Retina (tissue), 1 donor: ENCODE measurements at places on chromosomes 16 and 17.
A peak's percentile ranks its signal among the peaks of the same experiment; 100 is the strongest.

DNA sequence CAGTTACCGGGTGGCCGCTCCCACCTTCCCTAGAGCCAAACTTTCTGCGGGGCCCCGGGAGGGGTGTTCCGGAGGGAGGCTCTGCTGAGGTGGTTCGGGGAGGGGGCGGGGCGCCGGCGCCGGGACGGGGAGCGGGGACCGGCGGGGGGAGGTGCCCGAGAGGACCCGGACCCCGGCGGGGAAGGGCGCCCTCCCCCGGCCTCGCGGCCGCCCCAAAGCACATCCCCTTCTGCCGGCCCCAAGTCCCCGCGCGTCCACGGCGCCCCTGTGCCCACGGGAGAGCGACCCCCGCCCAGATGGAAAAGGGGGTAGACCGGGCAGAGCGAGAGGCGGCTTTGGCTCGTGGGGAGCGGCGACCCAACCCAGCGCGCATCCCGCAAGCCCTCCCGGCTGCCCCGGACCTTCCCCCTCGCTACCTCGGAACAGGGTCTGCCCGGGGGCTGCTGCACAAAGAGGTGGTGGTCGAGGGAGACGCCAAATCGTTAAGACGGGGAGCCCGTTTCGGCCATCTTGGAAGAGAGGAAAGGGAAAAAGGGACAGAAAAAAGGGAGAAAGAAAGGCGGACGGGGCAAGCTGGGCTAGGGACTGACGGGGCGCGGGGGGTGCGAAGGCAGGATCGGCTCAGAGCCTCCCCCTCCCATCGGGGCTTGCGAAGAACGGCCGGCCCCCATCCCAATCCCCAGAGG is 530 bp downstream of the PCGF2 start:
- DNase-seq, result peak; percentile 82

DNA sequence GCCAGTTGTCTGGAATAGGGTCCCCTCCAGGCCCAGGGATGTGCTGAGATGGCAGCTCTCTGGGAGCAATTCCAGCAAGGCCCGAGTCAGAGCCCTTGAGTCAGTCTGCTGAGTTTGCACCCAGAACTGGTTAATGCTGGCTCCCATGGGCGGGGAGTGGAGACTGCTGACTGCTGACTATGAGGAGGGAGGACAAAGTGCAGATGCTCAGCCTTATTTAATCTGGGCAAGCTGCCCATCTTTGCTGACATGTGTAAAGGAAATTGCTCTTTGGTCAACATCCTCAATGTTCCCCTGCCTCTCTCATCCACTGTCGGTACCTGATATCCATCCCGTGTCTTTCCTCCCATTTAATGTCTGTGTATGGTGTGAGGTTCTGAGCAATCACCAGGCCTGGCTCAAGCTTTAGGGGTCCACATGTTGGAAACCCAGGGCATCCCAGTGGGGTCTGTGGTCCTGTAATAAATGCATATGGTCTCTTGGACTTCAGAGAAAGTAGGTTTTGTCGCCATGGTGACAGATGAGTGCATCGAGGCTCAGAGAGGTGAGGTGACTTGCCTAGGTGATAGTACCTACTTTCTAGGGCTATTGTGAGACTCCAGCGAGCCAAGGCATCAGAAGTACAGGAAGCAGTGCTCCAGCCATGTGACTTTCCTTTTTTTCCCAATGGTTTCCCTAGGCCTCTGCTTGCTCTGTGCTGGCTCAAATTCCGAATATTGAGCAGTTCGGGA is 20.0 kb upstream of the RNF135 start:
- DNase-seq, result no peak

DNA sequence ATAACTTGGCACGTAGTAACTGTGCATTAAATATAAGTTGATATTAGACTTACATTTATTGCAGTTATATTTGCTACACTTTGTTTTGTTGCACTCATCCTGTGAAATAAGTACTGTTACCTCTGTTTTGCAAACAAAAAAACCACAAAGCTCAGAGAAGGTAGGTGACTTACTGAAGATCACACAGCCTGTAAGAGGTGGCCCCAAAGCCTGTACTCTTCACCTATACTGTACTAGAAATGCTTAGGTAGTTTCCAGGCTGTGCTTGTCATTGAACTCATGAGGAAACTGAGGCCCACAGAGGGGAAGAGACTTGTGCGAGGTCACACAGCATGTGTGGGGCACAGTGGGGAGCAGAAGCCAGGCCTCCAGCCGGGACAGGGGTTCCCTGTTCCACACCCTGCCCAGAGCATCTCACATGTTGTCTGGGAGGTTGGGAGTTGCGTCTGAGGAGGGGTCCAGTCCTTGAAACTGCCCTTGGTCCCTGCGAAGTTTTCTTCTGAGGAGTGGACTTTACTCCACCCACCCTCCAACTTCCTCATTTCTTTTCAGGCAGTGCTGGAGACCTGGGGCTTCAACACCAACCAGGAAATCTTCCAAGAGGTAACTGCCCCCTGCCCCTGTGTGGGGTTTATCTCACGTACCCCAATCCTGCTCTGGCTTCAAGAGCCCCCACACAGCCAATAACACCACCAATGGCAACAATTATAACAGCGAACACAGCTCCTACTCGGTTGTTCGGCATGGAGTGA is 13.0 kb downstream of the CETP start:
- no peak for DNase-seq

DNA sequence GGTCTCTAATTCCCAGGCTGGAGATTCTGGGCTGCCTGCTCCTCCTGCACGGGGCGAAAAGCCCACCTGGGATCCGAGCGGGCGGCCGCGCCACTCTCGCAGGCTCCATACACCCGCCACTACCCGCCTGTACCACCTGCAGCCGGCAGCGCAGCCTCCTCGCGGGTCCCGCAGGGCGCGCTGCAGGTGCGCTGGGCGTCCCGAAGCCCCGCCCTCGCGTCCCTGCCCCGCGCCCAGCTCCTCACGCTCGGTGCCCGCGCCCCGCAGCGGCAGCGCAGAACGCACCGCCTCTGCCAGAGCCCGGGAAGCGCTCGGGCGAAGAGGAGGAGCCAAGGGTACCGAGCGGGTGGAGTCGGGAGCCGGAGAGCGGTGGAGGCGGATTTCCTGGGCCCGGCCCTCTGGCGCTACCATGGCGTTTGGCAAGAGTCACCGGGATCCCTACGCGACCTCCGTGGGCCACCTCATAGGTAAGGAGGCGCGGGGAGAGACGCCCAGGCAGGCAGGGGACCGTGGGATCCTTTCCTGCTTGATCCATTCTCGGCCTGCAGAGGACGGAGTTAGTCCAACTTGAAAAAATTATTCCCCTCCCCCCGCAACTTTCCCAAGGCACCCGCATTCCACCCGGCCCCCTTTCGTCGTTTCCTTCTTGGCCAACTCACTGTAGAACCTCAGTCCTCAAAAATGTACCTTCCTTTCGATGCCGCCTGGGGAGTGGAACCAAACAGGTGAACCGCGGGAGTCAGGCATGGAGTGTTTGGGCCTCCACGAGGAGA is at the start of gene TOM1L1:
TOM1L1 (plus strand) TSS at position 396 of the 773 bp plus-strand sequence; CDS start at position 410, 14 bp downstream.
- peak; percentile 90 for DNase-seq

DNA sequence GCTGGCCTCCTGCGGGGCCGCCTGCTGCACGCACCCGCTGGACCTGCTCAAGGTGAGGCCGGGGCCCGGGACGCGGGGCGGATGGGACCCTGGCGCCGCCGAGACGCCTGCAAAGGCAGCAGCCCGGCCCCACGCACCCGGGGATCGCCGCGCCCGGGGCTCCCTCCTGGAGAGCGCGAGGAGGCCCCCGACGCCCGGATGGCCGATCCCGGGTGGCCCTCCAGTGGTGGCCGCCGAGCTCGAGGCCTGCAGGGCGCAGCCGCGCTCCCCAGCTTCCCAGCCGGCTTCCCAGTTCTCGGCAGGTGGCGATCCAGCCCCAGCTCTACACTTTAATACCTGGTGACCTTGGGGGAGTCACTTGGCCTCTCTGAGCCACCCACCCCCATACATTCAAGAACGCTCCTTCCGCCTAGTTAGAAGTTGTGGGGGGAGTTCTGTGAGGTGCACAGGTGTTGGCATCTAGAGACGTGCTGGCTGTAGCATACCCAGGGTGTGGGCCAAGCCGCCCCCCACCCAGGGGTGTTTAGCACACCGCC is 452 bp downstream of the SLC25A10 start:
- DNase-seq, result no peak

DNA sequence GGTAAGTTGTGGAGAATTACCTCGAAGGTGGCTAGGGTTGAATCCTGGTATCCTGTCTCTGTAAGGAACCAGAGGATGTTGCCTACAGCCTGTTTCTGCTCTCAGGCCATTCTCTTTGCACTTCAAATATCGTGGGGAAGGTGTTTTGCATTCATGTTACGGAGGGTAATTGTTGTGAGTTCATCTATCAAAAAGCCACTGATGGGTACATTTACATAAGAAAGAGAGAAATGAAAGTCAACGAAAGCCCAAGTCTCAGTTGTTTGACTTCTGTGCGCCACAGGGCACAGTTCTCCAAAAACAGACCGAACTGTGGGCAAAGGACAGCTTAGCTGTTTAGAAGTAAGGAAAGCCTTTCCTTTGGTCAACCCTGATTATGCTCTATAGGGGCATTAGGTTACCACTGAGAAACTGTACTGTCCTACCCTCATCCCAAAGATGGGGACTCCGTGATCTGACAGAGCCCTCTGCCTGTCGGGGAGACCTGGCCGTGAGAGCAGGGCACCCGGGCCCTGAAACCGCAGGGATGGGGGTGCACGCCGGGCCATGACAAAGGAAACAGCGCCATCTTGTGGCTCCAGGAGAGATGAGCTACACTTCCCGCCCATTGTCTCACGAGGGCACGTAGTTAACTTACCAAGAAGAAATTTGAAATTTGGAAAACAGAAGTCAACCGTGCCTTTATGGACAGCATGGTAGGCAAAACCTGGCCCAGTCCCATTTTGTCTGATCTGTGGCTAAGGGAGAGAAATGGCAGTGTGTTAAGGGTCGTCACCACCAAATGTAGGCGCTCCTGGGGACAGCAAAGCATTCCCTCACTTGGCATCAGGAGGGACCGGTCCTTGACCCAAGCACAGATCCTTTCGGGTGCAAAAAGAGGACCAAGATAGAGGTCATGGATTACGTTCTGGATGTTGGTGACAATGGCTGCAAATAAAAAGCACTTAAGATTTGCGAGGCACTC is 74.5 kb upstream of the DYNLRB2 start:
- peak; percentile 88 for DNase-seq

DNA sequence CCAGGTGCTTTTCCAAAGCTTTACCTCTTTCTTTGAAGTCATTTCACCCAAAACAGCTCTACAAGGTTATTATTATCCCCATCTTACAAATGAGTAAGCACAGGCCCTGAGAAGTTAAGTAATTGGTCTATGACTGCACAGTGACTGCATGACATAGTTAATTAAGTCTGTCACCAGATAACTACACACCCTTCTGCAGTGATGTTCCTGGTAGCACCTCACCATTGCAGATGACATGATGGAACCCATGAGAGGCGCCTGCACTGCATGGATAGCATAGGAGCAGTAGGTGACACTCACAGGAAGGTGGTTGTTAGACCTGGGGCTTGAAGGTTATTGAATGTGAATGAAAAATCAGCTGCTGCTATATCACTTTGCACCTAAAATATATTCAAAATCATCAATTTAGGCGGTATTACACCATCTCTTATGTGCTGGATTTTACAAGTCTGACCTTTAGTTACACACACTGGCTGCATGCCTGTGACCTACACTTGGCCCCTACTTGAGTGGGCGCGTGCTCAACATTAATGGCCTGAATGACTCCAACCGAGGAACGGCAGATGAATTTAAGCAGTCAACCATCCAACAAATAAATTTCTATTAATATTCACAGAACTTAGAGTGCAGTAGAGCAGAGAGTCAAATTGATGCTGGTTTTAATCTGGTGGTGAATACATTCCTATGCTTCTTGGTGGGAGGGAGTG is 239.6 kb downstream of the CDH11 start:
- no peak for DNase-seq

GRCh38 chr16:51818342-51818944 is 667.4 kb upstream of the SALL1 start:
- peak; percentile 26 for DNase-seq

DNA sequence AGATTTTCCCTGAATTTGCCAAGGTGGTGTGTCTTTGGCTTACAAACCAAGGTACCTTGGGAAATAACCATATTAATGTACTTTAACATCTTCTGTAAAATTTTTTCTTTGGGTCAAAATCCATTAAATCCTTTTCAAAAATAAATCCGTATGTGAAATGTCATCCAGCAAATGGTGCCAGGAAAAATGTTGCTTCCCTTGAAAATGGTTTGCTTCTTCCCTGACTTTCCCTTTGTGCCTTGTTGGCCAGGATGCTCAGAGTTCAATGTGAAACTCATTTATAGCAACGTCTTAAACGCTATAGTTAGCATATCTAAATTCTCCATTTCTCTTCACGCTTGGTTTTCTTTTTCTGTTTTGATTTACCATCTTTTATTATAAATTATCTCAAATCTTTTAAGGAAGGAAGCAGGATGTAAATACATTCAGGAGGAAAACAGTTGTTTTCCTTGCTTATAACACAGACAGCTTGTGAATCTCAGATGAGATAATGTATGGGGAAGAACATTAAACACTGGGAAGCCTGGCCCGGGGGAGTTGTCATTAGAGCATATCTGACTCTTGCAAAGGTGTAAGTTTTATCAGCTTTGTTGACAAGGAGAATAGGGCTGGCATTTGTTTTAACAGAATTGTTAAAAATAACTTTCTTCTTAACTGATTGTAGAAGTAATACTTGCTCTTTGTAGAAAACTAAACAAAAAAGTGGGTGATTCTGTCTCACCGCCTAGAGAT is 42.1 kb downstream of the GPRC5B start:
- no peak for DNase-seq
